ENCODE measurements at places on chromosomes 5 and 9.

DNA sequence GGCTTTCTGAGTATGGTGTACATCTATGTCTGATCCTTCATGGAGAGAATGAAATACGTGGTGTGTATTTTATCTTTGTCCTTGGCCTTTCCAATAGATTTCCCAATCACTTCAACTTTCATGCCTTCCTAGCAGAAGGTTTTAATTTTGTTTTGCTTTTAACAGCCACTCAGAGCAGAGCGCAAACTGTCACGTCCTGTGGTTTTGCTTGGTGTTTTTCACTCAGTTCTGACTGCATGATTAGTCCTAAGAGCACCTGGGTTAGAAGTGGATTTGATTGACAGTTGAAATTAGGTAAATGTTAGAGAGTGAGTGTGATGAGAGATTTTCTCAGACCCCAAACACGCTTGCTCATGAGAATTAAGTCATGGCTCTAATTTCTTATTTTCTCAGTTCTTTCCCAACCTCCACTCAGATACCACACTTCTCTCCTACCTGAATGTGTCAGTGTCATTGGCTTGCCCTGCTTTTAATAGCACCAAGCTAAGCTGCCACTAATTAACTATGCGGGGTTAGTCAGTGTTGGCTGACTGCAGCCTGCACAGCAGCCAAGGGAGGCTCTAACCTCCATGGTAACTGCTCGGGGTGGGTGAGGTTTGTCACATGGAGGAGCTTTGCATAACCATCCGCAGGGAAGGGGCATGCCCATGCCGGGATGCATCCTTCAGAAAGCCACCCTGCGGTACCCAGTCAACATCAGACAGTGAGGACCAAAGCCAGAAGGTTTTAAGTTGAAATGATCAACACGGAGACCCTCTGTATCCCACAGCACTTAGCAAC is 173.4 kb downstream of the NR3C1 start:
- DNase-seq = peak; percentile 61

DNA sequence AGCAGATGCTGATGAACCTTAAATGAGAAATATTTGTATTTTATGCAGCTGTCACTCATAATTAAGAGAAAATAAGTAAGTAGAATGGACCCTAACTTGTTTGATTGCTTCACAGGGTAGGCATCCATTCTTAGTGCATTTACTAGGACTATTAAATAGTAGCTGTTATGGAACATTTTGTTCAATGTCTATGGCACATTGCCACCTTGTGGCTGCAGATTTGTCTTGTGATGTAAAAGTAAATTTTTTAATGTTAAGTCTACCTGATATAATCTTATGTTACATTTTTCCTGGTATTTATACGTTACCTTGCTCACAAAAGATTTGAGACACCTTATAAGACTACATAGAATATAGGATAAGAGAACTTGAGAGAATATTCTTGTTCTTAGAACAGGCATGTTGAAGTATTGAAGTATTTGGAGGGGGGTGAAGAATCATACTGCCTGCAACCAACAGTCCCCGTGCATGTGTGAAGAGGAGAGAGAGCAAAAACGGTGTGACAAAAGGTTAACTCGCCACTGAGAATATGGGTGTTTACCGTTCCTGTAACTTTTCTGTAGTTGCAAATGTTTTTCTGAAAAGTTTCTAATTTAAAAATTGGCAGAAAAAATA is 161.1 kb downstream of the MAST4 start:
- peak; percentile 34 for DNase-seq

GRCh38 chr5:110768138-110768860 is 29.5 kb downstream of the SLC25A46 start:
- DNase-seq = no peak

DNA sequence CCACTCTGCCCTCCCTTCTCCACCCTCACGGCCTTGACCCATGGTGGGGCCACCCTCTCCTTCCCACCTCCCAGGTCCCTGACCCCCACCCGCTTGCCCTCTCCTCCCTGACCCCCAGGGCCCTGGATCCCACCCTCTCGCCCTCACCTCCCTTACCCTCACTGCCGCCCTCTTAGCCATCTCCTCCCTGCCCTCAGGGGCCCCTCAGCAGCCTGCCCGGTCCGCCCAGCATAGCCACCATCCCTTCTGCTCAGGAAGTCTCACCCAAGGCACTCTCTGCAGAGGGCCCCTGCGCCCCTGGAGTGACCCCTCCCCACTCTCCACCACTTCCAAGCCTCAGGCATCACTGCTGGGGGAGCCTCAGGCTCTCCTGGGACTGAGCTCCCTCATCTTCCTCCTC is 66.3 kb downstream of the MRPL36 start:
- DNase-seq = no peak

DNA sequence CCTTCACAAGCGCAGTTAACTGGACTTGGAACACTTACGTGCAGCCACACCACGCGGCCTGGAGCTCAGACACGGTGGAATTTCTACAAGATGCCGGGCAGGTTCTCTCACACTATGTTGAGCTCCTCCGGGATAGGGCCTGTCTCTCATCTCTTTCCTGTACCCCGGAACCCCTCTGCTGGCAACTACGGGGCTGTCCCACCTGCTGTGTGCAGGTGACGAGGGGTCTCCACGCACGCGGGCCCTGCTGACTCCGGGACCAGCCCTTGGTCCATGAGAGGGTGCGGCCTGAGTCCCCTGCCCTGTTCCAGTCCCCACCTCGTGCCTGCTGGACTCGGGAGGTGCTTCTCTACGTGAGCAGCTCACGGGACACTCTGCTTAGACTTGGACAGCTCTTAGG is 40.1 kb downstream of the SLC6A3 start:
- no peak for DNase-seq

- no peak for DNase-seq
Observed at GRCh38 chr5:40568548-40568947, 111.2 kb upstream of the PTGER4 start.

- no peak for DNase-seq
Observed at GRCh38 chr9:81377320-81377719, 312.0 kb downstream of the TLE1 start.

DNA sequence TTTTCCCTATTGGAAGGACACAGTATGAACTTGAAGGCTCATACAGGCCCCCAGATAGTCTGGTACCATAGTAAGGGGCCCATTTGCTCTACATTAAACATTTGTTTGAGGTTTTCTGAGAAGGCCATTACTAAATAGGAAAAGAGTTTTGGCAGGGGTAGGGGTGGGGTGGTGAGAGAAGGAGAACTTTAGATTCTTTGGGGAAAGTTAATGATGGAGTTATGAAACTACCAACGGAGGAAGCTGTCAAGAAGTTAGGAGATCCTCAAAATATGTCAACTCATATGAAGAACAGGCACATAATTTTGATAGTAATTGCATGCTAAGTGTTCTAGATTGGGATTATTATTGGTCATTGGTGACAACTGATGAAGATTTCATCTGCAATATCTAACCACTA is 114.7 kb downstream of the TAF11L14 start:
- no peak for DNase-seq

DNA sequence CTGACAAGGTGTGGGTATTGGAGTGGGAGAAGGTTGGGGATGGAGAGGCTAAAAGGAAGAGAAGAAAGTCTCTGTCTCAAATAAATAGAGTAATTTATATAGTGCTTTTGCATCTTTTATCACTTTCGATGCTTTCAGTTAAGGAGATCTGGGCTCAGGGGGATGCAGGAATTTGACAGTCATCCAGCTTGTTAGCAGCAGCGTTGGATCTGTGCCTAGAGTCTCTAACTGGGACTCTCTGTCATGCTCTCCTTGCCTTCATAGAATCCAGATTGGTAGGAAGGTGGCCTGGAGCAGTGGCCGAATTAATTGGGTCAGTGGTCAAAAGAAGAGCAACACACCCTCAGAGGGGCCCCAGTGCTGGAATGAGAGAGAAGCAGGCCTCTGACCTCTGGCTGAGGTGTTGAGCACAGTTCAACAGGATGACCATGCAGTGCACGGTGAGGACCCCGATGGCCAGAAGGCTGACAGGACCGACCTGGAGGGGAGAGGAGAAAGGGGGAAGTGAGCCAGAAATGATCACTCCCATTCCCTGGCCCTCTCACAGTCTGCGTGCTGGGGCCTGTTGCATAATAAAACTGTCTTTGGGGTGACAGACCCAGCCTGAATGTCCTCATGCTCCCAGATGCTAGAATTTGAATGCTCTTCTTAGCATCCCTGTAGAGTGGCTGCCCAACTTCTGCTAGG is 7.6 kb downstream of the SLC36A3 start:
- no peak for DNase-seq

DNA sequence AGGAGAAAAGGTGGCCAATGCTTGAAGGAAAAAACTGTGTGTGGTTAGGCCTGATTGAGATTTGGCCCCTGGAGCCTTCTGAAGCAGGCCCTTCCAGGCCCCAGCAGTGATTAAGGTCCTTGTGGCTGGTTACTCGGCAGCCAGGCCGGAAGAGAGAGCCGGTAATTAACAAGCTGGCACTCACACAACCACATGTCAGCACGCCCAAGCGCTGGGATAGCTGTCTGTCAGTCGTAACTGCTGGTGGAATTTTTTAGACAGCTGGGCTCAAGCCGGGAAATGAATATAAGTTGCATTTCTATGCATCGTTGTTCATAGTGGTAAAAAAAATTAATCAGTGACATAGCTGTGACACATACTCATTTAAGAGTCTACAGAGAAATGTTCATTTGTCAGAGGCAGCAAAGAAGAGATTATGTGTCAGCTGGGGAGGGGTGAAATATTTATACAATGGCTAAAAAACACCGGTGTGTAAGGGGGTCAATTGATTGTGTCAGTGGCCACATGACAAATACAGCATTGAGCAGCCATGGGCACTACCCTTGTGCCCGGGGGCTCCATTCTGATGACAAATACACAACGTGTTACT is 13.7 kb upstream of the ARAP3 start:
- DNase-seq = no peak

DNA sequence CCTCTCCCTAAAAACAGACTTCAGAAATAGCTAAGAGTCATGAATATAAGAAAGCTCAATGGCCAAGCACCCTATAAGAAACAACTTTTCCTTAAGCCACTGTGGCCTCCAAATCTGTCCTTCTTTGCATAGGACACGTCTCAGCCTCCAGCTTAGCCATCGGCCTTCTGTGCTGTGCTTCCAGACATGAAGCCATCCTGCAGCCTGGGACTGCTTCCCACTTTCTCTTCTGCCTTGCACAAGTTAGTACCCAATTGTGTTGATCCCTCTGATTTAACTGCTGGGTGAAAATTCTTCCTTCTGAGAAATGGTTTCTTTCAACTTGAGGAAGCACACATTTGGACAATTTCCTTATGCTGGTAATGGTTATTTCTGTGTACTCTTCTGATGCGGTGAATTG is 334.7 kb downstream of the MARCHF11 start:
- DNase-seq = no peak

DNA sequence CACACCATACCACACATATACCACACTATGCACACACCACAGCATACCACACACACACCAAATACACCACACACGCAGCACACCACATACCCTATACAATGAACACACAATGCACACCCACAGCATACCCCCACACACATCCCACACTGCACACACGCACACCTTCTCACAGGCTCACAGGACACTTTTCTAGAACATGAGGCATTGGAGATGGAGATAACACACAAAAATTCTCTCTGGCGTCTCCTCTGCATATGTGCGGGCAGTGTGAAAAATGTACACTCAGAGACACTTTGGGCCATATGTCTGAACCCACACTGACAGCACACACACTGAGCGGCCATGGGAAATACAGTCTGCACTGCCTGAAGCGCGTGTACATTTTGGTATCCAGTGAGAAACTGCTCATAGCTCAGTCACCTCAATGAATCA is 278.1 kb downstream of the GADD45G start:
- DNase-seq = no peak

DNA sequence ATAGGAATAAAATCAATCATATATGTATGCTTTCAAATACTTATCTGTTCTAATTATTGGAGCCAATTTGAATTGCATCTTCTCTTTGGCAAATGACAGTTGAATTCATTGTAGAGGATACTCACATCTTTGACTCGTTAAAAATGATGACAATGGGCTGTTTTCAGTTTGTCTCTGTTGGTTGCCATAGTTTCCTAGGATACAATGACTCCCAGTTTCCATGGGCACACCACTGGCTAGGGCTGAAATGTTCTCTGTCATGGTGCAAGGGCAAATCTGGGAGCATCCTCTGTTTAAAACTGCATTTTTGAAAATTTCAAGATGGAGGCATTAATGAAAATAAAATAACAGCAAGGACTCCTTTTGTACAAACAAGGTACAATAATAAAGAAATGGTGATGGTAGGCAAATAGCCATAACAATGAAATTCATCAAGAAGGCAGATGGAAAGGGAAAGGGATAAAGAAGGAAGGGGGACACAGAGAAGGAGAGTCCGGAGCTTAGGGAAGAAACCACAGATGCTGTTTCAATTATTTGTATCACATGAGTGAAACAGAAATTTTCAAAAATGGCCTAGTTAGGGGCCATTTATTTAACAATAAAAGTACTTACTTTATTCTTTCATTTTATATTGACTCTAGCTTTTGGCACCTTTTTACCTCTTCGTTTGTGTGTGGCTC is 378.8 kb upstream of the SEMA6A start:
- DNase-seq = no peak

- peak; percentile 93 for DNase-seq
Observed at GRCh38 chr5:177303121-177303924, at the start of the genes PRELID1 and RAB24. Gene PRELID1 (plus strand): TSS chr5:177303799. CDS start chr5:177303986, 187 bp downstream. Gene RAB24 (minus strand): TSS chr5:177303719. CDS start chr5:177303288, 431 bp downstream.
